ENCODE measurements at places on chromosomes 13 and 19.
A peak's percentile ranks its signal among the peaks of the same experiment; 100 is the strongest.

DNA sequence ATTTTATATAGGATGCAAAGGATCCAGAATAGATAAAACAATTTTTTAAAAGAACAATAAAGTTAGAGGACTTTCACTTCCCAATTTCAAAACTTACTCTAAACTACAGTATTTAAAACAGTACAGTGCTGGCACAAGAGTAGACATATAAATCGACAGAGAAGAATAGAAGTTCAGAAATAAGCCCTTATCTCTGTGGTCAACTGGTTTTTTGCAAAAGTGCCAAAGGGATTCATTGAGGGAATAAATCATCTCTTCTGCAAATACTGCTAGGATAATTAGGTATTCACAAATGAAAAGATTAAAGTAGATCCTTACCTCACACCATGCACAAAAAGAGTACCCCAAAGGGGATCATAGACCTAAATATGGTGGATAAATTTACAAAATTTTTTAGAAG, 431.0 kb upstream of the HTR2A start:
- DNase-seq = no peak

DNA sequence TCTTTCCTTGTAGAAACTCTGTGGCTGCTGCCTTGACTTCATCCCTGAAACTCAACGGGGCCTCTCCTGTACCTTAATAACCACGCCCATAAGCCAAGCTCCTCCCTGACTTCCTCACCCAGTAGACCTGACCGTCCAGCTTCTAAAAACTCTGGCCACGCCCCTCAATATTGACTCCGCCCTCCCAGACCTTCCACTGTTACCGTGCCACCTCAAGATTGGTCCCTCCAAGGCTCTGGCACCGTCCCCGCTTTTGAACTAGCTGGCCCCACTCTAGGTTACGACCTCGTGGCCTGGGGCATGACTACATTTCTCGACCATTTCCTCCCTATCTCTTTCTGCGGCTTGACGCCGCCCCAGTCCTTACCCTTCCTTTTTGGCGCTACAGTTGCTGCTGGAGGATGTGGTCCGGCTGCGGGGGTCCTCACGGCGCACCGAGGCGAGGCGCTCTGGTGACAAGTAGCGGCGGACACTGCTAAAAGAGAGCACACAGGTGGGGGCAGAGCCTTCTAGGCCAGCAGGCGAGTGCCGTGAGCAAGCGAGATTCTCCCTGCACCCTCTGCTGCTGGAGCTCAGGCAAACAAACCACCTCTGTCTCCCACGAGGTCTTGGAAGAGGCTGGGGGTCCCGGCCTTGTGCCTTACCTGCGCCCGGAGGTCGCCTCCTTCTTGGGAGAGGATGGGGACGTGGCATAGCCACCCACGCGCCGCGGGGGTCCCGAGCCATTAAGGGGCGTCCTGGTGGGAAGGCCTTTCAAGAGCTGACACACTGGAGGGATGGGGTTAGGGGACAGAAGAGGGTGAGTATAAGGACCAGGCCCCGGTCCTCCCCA, 2.3 kb upstream of the EML2 start:
- DNase-seq = peak; percentile 60

GRCh38 chr19:4577020-4577782, 17.7 kb upstream of the SEMA6B start:
- DNase-seq = no peak

- DNase-seq = no peak
Measured at GRCh38 chr13:107005577-107005976, 437.6 kb upstream of the ARGLU1 start.

DNA sequence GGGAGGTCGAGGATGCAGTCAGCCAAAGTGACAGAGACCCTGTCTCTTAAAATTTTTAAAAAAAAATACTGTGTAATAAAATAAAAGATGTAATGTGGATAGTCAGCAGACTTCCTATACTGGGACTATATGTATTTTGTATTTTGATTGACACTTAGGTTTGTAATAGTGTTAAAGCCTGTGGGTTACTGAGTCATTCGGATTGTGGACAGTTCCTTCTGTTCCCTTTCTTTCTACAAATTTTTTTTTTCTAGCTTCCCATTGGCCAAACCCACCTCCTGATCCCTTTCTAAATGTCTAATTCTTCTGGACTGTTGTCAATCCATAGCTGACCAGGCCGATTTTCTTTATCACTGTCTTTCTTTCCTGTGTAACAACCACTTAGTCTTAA, 108.0 kb downstream of the DNAJC3 start:
- DNase-seq = no peak

- DNase-seq = no peak
Measured at GRCh38 chr19:2733930-2734588, 5.8 kb downstream of the SLC39A3 start.

- DNase-seq = no peak
Measured at GRCh38 chr13:95708811-95709500, 32.0 kb downstream of the DNAJC3 start.

DNA sequence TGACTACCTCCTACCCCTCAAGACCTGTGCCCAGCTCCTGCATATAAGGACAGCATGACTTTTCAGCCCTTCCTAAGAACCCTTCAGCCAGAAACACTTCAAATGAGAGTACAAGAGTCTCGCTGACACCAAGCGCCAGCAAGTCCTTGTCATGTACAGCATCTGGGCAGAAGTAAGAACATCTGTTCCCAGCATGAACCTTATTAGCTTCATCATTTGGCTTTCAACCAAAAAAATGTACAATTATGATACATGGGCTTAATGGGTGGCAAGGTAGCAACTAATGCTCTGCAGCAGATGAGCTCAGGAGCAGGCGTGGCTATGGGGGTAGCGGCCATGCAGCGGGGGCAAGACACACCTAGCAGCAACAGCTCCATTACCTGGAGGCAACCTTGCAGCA, 487.6 kb downstream of the COG6 start:
- DNase-seq = no peak

DNA sequence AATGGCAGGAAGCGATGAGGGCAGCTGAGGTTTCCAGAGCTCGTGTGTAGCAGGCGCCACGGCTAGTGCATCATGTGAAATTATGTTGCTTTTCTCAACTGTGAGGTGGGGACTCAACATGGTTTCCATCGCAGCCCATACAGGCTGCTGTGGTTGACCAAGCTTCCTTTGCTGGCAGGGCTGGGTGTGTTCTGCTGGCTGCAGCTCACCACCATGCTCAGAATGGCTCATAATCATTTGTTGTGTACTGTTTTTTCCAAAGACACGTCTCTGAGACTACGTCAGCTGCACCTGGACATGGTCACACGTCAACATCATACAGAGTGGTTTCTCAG, 16.1 kb upstream of the RASA3 start:
- DNase-seq = peak; percentile 69

DNA sequence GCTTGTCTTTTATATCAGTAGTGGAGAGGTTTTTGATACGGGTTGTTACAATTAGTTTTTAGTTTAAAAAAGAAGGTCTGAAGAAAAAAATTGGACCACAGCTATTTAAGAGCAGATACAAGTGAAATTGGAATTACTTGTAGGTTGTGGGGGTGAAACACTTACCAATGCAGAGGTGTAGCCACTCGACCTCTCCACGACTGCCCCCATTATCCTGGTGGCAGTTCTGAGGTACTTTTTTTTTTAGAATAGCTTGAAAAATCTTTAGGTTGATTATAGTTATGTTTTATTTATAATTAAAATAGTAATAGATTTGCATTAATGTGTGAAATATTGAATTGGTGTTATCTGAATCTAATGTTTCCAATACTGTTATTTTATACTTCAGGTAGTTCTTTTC, 60.7 kb downstream of the PAN3 start:
- DNase-seq = no peak

- no peak for DNase-seq
Measured at GRCh38 chr19:10681658-10682057, 19.6 kb upstream of the QTRT1 start.

DNA sequence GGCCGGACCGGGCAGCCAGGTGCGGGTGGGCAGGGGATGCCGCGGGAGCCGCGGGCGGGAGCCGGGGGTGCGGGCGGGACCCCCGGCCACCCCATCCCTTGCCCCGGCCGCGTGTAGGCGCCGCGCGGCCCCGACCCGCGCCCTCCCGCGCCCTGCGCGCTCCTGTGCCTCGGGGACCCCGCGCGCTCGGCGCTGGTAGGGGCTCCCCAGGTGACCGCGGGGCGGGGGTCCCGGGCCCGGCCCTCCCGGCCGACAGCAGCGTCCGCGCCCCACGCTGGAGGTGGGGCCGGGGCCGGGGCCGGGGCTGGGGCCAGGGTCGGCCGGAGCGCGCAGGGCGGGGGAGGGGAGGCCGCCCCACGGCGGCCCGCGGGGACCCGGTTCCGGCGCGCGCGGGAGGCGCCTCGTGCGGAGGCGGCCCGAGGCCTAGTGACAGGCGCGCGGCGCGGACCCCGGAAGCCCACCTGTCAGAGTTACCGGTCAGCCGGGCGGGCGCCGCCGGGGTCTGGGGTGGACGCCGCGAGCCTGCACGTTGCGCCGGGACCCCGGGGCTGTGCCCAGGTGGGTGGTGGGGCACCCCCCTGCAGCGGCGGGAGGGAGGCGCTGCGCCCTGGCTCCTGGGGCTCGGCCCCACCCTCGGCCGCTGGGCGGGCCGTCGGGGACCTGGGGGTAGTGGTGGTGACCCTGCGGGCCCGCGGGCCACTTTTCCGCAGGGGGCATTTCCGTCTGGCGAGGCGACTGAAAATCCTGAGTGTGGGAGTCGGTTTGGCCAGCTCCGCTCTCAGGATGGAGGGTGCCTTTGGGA, 518 bp downstream of the TFDP1 start:
- no peak for DNase-seq

DNA sequence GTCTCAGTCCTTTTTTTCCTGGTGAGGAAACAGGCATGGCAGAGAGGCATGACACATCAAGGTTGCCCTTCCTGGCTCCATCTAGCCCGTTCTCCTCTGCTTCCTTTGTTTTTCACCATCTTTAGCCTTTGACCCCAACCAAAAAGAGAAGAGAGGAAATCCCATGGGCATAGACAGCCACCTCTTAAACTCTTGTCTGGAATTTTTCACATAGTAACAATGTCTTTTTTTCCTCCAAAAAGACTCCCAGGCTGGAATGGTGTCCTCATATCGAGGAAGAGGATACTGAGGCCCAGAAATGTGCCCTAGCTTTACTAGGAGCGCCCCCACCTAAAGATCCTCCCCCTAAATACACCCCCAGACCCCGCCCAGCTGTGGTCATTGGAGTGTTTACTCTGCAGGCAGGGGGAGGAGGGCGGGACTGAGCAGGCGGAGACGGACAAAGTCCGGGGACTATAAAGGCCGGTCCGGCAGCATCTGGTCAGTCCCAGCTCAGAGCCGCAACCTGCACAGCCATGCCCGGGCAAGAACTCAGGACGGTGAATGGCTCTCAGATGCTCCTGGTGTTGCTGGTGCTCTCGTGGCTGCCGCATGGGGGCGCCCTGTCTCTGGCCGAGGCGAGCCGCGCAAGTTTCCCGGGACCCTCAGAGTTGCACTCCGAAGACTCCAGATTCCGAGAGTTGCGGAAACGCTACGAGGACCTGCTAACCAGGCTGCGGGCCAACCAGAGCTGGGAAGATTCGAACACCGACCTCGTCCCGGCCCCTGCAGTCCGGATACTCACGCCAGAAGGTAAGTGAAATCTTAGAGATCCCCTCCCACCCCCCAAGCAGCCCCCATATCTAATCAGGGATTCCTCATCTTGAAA, at the start of gene GDF15:
TSS of gene GDF15 (plus strand) at position 484 of the 868 bp plus-strand sequence. CDS start at position 516, 32 bp downstream.
- DNase-seq = no peak

GRCh38 chr19:2552859-2553258, 76.9 kb downstream of the GADD45B start:
- DNase-seq = peak; percentile 27

DNA sequence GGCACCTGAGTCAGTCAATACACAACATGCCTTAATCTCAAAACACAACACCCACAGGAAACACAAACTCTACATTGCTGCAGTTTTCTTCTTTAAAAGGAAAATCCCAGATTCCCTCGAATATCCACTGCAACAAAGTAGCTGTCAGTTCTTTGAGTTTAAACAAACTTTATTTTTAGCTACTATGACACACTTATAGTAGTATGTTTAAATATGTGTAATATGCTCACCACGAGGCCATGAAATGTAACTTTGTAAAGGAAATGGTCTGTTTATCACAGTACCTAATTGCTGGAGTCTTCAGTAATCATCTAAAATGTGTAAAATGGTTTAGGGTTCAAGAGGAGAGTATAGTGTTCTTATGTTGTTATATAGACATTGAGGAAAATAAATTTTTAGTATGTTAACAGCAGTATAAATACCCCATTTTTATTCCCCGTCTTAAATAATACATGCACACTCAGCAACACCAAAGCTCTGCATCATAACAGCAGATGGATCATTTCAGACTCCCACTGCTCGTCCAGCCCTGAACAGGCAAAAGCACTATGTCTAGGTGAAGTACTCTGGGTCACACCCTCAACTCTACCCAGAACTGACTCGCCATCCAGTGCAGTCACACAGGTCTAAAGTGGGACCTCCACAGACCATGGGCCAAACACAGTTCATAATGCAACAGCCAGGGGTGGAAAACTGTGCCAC, 20.6 kb downstream of the TUBGCP3 start:
- no peak for DNase-seq

DNA sequence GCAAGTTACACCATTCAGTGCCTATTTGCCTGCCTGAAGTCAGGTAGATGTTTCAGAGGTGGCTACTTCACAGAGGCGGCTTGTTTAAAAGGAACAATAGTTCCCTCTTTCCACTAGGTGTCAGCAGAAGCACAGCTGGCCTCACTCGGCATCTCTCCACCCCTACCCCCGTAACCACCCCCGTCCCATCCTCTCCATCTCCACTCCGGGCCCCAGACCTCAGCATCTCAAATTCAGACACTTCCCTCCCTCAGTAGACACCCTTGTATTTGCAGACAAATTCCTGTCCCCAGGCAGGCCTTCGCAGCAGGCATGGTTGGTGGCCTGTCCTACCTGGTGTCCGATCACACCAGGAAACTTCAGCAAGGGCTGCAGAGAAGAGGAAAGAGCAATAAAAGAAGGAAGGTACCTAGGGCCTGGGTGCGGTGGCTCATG, 9.1 kb upstream of the DPP9 start:
- DNase-seq = peak; percentile 21
